Adipose tissue (tissue), 3 donors: ENCODE measurements at places on chromosomes 13 and 19. TPM values are rescaled to one million over a fixed set of nuclear protein-coding genes. Genes with fewer than 3 reads are reported as not detected.

Gene FAM216B
- not detected for polyA plus RNA-seq

Gene TMEM238
- 0.16 TPM for polyA plus RNA-seq

Gene NOVA2
- 2.8 TPM for polyA plus RNA-seq

Gene ZSCAN4
- polyA plus RNA-seq: 0.67 TPM

Gene RUBCNL
- 0.35 TPM for polyA plus RNA-seq

Gene TMEM255B
- 3.9 TPM for polyA plus RNA-seq

Gene MIR17HG
- polyA plus RNA-seq: 1.4 TPM

Gene MEIS3
- polyA plus RNA-seq: 4.3 TPM

Gene TJP3
- polyA plus RNA-seq: 4.2 TPM

Gene MPHOSPH8
- 18.6 TPM for polyA plus RNA-seq

Gene IGSF23
- polyA plus RNA-seq: 0.62 TPM

Gene ZGLP1
- 2.2 TPM for polyA plus RNA-seq

Gene RNF113B
- polyA plus RNA-seq: not detected

Gene FFAR2
- polyA plus RNA-seq: 4.6 TPM

Gene TRAPPC6A
- polyA plus RNA-seq: 43.9 TPM

Gene CPB2
- polyA plus RNA-seq: not detected

Gene MYBPC2
- polyA plus RNA-seq: 0.06 TPM

Gene MYO16
- polyA plus RNA-seq: 2.0 TPM

Gene PDX1
- polyA plus RNA-seq: 6.6 TPM

Gene KCTD12
- polyA plus RNA-seq: 40.9 TPM

Gene SYT3
- 0.07 TPM for polyA plus RNA-seq

Gene F10
- 8.3 TPM for polyA plus RNA-seq

Gene TNFSF13B
- 6.2 TPM for polyA plus RNA-seq

Gene MVB12A
- 43.9 TPM for polyA plus RNA-seq

Gene ZNF552
- 3.4 TPM for polyA plus RNA-seq

Gene RCBTB1
- 6.4 TPM for polyA plus RNA-seq

Gene CYP2F1
- polyA plus RNA-seq: not detected

Gene NHLRC3
- polyA plus RNA-seq: 11.2 TPM

Gene LGALS14
- polyA plus RNA-seq: not detected

Gene SPRY2
- 68.5 TPM for polyA plus RNA-seq

Gene SLC7A10
- polyA plus RNA-seq: 193 TPM

Gene LHB
- polyA plus RNA-seq: 0.62 TPM

Gene CYP4F3
- 0.51 TPM for polyA plus RNA-seq
